ENCODE measurements at places on chromosomes 6 and 20.

DNA sequence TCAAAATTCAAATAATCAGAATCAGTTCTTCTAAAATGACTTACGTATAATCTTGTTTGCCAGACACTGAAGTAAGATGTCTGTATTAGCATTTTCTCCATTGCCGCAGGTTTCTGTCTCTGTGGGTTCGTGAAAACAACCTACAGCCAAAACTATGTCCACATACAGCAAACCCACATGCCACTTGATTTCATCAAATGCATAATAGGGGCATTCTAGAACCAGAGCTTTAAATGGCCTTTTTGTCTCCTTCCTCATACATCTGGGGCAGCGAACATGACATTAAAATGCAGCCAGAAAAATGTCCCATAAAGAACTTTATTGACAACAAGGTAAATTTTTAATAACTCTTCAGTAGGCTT, 90.2 kb upstream of the QKI start:
- no peak for DNase-seq

DNA sequence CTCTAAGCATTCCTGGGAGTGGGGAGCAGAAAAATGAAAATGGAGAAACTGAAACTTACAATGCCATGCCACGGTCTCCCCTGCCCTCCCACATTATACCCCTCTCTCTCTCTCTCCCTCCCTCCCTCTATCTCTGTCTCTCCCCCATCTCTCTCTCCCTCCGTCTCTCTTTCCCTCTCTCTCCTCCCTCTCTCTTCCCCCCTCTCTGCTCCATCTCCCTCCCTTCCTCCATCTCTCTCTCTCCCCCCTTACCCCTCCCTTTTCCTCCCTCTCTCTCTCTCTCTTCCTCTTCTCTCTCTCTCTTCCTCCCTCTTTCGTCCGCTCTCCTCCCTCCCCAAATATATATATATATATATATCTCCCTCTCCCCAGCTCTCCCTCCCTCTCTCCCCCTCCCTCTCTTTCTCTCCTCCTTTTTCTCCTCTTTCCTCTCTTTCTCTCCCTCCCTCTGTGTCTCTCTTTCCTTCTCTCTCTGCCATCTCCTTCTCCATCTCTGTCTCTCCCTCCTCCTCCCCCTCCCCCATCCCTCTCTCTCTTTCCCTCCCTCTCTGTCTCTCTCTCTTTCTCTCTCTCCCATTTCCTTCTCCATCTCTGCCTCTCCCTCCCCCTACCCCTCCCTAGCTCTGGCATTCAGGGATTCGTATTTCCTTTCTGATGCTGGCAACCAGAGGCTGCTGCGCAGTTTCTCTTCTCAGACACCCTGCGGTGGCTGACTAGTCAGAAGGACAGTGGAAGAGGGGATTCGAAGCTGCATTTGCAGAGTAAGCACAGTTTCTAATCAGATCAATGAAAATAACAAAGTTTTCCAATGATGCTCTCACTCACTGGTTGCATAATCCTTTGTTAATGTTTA, 13.9 kb upstream of the VAPB start:
- no peak for DNase-seq

DNA sequence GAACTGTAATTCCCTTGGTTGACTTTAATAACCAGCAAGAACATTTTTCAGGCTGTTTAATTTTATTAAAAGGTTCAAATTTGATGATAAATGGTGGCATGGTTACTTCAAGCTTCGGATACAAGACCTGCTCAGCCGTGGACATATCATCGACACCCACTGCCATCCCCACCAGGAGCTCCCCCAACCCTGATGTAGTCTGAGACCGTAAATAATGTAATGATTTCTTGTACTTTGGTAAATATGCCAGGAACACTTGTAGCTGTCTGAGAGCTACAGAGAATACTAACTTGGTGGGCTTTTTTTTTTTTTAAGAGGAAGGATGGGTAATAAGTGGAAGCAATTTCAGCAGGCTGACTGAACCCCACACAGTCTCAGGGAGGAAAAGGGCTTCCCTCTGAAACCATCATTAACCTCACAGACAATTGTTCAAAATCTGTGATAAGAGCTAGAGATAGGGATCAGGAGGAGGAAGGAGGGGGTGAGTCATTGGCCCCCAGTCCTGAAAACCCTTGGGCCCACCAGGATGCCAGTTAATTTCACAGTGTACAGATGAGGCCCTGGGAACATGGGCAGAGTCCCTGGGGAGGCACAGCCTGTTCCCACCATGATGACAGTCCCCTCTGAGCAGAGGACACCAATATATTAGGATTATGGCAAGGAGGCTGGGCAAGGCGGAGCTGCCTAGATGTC, 56.0 kb downstream of the APCDD1L start:
- DNase-seq: no peak

DNA sequence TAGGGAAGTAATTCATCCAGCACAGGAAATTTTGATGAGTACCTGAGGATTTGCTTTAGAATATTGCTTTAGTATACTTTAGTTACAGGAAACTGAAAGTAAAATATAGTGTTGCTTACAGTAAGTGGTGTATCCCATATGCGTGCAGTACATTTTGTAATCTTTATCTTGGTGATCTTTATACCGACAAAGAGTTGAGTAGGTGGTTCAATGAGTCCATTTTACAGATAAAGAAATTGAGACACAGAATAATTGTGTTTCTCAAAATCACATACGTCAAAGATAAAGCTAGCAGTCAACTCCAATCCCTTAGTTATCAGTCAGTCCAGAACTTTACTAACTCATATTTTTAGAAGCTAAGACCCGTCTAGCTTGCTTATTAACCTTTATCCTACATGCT, 65.8 kb upstream of the E2F3 start:
- DNase-seq: no peak

DNA sequence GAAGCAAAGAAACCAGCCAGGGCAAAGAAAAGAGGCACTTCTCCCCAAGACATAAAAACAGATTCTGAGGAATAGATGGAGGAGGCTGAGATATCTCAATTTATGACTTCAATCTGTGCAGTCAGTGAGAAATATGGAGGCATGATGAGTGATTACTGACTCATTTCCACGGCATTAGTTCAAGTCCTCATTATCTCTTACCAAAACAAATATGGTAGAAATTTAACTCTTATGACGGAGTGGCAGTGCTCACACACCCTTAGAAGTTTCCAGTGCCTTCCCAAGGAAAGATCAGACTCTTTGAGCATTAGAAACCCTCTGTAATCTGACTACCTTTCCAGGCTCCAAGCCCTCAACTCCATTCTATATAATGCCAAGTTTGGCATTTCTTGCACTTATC, 364.1 kb downstream of the ARHGAP18 start:
- DNase-seq: no peak

DNA sequence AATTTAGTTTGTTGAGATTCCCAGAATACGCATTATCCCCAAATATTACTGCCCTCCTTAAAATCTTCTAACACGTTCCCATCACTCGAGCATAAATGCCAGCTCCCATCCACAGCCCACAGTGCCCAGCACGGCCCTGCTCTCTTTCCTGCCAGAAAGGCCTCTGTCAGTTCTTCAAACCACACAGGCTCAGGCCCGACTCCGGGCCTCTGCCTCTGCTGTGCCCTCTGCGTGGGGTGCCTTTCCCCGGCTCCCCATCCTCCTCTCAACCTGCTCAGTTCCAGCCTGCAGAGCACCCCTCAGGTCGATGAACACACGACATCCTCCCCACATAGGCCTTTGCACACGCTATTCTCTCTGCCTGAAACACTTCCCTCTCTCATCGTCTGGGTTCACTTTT, 12.8 kb downstream of the ULBP3 start:
- no peak for DNase-seq

DNA sequence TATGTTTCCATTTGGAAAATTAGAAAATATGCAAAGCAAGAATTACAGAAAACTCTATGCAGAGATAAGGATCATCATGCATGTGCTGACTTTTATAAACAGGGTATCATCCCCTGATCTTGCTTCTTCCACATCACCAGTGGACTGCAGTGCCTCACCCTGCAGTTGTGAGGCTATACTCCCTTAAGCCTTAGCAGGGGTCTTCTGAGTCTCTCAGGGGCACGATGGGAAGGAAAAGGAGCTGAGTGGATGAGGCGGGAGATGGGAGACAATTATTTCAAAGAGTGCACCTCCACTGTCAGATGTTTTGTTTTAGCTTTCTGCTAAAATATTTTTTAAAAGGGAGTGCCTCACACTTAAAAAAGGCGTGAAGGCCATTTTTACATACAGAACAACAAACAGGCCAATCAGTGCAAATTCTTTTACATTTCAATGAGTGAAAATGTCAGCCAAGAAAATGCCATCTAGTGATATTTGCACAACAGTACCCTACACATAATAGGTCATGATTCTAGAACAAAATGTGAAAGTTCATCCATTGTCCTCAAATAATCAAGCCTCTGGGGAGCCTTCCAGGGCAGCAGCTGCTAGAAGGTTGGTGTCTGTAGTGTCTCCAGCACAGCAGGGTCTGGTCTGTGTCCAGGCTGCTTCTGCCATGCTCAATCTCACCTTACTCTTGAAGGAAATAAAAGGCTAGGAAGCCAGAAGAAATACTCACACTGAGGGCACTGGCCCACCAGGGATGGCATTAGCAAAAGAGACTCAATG, 13.2 kb upstream of the SERPINB9 start:
- no peak for DNase-seq

- DNase-seq: no peak
Observed at GRCh38 chr6:140912686-140913085, 1220.0 kb upstream of the GJE1 start.

- DNase-seq: no peak
Observed at GRCh38 chr6:11522812-11523605, 14.5 kb upstream of the TMEM170B start.

GRCh38 chr20:431012-431904, 23.2 kb downstream of the RBCK1 start:
- no peak for DNase-seq

DNA sequence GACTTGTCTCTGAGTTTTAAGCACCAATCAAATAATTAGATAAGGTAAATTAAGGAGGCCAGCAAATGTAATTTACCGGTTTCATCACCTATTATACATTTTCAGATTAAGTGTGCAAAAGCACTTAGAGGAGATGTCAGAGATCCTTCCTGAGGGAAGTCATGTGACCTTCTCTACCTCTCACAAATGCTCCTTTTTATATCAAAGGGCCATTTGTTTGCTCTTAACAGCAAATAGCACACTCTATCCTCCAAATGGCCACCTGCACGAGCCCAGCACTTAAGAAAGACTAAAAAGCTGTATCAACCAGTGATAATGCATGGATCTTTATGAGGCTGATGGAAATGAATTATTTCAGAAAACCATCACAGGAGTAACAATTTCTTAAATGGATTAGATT, 149.4 kb downstream of the ELOVL4 start:
- no peak for DNase-seq

DNA sequence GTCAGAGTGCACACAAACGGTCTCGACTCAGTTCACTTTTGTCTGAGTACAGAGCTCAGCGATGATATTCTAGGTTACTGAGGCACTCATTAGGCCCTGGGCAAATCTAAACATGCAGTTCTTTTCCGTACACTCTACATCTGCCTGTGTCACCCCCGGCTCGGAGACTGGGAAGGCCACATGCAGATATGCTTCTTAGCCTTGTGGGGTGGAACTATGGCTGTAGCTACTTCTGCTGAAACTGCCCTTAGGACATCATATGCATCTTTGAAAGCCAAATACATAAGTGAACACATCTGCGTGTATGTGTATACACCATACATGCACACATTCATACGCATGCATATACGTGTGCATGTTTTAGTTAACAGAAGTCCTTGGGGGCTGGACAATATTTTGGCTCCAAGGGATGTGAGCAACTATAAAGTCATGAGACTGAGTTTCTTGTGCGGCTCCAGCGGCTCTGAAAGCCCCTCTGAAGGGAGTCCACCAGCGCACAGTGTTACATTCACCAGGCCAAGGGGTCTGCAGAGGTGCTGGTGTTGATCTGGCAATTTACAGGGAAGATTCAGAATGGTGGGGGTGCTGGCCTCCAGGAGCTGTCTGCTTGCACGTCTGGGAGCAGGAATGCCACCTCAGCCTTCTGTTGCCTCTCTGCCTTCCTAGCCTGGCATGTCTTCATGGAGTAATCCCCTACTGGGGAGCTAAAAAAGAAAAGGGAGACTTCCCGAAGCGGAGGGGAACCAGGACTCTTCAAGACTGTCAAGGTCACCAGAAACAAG, 31.6 kb downstream of the PSMG4 start:
- no peak for DNase-seq

- DNase-seq: no peak
Observed at GRCh38 chr6:4010689-4011090, 68.2 kb downstream of the FAM217A start.

DNA sequence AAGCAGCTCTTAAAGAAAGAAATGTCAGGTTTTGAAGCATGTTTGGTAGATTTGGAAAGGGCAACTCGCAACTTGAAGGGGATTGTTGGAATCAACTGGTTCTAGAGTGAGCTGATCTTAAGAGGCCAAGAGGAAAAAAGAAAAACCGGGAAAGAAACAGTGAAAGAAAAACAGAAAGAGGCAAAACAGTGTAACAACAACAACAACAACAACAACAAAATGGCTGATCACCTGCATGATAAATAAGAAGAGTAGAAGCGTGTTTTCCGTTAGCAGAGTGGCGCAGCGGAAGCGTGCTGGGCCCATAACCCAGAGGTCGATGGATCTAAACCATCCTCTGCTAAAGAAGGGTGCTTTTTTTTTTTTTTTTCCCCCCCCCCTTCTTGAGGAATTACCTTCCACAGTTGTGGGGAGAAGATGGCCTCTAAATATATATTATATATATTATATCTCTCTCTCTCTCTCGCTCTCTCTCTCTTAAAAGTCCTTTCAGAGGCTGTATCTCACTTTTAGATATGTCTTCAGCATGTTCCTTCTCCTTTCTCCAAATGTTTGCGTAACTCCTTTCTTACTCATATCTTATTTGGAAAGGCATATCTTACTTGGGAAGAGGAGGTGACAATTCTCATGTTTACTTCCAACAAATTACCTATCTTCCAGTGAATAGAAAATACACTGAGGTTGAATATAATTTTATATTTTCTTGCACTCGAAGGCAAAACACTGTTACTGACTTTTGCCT, 134.4 kb downstream of the OR2B2 start:
- DNase-seq: no peak

- no peak for DNase-seq
Observed at GRCh38 chr6:69888482-69889233, 22.3 kb downstream of the COL19A1 start.
